PC-9 (cell line): ENCODE measurements at places on chromosomes 5 and 9.
A peak's percentile ranks its signal among the peaks of the same experiment; 100 is the strongest.

DNA sequence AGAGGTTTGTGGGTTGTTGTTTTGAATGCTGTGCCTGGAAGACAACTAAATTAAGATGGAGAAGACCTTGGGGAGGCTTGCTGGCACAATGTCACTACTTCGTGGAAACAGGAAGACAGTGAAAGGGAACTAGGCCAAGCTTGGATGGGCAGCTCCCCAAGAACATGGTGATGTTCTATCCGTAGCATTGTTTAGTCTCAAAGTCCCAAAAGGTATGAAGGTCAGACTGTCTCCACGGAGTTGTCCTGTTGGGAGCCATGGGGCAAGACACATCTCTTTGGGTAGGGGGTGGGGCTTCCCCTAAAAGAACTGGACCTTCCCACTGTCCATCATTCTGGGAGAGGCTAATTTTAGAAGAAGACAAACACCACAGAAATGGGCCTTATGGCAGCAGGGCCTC lies 140.5 kb downstream of the ENTREP1 start:
- DNase-seq: no peak

DNA sequence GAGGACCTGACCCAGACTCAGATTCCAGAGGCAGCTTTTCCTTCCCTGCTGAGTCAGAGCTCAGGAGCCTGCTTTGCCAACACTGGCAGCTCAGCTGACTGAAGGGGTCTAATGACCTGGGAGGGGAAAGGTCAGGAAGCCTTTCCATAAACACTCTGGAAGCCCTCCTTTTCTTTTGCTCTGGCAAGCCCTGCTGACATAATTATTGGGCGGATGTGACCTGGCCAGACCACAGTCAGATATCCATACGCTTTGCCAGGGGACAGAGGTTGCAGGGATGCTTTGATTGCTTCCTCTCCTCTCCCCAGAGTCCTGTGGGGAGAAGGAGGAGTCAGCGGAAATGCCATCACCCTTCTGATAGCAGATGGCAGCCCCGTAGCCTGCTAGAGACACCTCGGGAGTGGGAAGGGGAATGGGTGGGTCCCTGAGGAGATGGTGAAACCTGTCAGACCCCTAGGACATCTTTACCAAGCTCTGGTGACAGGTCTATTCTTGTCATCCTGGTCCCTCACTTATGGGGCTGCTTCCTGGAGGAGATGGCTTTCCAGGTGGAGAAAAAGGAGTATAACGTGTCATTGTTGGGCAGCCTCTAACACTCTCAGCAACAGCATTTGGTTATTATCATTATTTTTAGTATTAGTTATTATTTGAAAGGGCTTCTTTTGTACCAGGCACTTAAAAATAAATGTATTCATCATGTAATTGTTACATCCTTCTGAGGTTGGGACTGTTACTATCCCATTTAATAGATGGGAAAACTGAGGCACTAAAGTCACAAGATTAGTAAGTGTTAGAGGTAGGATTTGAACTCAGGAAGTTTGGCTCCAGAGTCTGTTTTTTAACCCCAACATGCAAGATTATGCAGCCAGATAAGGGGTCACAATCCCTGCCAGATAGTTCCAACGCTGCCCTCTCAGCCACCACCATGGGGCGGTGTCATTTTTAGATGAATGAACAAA lies 11.6 kb downstream of the COL27A1 start:
- DNase-seq: no peak

DNA sequence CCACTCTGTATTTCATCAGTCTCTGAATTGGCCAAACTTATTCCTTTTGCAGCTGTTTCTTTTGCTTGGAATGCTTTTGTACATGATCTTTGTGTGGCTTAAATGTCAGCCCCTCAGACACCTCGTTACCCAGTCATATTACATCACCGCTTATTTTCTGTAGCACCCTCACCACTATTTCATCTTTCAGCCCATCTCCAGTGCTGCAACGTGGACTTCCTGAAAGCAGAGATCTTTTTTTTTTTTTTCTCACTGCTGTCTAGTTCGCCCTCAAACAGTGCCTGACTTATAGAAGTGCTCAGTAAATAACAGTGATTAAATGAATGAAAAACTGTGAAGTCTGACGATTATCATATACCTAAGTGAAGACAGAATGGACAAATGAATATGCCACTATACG lies 835 bp downstream of the SRA1 start:
- DNase-seq: no peak

- DNase-seq: no peak
Observed at GRCh38 chr9:2502760-2503159, 118.8 kb upstream of the VLDLR start.

DNA sequence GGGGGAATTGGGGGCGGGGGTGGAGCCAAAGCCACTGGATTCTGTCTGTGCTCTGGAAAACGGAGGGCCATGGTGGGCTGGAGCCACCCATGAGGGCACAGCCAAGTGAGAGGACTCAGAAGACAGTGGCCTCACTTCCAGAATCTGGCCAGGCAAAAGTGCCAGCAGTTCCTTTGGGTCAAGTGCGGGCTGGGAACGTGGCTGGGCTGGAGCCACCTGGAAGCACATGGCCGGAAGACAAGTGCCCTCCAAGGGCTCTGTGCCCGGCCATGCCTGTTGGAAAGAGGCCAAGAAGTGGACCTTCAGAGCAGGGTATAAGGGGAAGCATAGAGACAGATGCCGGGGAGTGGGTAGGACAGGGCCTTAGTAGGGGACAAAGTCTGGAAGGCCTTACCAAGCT lies 11.7 kb upstream of the SH3PXD2B start:
- no peak for DNase-seq

- DNase-seq: no peak
Observed at GRCh38 chr5:148791696-148792095, 34.7 kb upstream of the ADRB2 start.

DNA sequence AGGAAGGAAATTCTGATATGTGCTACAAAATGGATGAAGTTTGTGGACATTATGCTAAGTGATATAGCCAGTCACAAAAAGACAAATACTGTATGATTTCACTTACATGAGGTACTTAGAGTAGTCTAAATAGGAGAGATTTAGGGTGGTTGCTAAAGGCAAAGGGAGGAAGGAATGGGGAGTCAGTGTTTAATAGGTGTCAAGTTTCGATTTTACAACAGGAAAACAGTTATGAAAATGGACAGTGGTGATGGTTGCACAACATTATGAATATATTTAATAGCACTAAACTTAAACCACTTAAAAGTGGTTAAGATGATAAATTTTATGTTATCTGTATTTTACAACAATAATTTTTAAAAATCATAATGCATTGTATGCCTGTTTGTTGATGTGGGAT lies 40.4 kb upstream of the ECM2 start:
- DNase-seq: no peak

- no peak for DNase-seq
Observed at GRCh38 chr5:60223342-60223741, 329.8 kb upstream of the PDE4D start.

DNA sequence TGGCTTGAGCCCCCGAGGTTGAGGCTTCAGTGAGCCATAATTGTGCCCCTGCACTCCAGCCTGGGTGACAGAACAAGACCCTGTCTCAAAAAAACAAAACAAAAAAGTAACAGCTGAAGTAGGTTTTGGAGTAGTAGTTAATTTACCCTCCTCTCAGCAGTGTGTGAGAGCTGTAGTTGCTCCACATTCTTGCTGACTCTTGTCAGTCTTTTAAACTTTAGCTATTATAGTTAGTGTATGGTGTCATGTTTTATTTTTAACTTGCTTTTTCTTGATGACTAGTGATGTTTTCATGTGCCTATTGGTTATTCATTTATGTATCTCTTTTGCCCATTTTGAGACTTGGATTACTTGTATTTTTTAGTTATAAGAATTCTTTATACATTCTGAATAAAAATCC lies 52.9 kb upstream of the DHFR start:
- no peak for DNase-seq

GRCh38 chr9:89606624-89607311 lies 2.0 kb downstream of the GADD45G start:
- DNase-seq: no peak

GRCh38 chr9:102497709-102498108 lies 497.4 kb upstream of the CYLC2 start:
- DNase-seq: no peak

DNA sequence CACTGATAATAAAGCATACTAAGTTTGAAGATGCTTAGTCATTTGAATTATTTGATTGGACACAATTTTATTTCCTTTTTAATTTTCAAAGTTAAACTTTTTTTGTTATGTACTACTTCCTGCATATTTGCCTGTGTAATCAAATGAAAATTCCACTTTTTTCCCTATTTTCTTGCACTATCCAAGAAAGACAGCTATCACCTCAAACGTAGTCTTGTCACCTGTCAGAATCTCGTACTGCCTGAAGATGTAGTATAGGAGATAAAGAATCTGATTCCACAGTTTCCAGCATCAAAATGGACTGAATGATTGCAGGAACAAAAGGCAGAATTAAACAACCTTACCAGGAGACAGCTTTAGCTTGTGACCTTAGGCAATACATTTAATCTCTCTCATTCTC lies 818.8 kb downstream of the MAT2B start:
- no peak for DNase-seq

DNA sequence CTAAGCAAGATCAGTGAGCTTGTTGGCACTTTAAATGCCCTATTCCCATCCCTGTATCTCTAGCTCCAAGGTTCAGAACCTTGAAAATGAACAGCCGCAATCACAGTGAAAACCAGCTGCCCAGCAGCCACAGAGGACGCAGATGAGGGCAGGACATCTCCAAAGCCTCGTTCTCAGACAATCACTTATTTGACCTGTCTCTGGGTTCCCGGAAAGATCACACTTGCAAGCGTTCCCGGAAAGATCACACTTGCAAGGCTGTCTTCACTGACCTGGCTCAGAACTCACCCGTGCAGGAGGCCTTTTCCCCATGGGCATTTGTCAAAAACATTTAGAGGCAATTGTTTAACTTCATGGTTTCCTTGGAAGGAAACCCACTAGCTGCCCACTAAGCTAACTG lies 25.7 kb downstream of the IPPK start:
- DNase-seq: no peak

GRCh38 chr5:33319841-33320240 lies 120.9 kb upstream of the TARS1 start:
- no peak for DNase-seq

- DNase-seq: no peak
Observed at GRCh38 chr5:5658226-5658625, 235.7 kb downstream of the ICE1 start.

GRCh38 chr9:19102181-19102630 lies 498 bp downstream of the HAUS6 start:
- DNase-seq: no peak

DNA sequence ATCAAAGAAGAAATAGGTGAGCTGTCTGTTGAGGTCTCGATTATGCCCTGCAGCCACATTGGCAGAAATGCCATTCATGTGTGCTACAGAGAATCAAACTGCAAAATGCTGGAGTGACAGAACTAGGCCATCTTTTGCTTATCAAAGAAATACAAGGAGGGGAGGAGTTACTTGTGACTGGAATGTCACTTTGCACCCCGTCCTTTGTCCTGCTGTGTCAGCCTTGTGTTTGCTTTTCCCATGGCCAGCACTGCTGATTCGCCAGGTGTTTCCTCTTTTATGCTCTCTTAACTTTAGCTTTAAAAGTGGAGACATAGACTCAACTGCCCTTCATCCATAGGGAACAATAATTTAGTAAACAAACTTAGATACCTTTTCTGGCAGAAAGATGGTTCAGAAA lies 54.3 kb downstream of the SLC46A2 start:
- no peak for DNase-seq

- no peak for DNase-seq
Observed at GRCh38 chr9:101991926-101992325, 253.5 kb upstream of the GRIN3A start.

DNA sequence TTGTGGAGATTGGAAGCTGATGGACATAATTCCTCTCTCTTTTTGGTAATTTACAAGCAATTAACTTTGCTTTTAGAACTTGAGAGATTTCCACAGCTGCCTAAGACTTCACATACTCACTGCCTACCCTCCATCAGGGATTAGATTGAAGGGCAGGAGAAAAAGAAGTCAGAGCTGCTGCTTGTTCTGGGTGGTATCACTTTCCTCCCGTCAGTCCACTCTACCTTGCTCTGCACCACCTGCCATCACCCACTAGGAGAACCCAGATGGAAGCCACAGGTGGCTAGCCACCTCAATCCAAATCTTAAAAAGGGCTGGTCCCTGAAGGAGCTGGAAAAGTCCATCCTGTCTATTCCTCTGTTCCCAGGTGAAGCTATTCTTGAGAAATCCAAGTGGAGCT lies 10.5 kb downstream of the IRF1 start:
- DNase-seq: no peak

DNA sequence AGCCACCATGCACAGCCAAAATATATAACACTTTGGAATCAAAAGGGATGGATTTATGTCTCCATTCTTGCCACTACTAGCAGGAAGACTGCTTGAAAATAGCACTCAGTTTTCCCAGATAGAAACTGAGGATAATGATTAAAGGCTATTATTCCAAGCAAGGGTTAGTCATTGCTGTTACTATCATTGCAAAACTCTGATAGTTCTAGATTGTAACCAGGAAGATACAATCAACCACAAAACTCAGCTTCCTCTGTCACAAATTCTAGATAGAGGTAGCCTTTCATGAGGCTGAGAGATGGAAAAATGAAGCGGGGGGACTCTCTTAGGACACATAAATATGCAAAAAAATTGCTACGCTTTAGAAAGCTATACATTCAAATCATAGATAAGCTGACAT lies 3.1 kb downstream of the ANXA1 start:
- DNase-seq: peak; percentile 39

DNA sequence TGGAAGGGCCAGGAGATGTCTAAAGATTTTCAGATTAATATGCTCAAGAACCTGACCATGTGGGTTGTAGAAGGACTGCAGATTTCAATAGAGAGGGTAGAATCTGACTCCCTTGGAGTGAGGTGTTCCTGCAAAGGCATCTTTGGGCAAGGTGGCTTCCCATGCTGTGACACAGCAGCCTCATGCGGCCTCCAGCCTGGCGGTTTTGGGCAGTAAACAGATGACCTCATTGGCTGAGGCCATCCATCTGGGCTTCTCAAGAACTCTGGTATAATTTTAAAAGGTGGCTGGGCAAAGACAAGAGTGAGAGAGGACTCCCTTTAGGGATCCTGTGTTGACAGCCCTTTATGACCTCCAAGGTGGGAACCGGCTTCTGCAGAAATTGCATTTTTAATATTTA lies 90.3 kb upstream of the ERCC6L2 start:
- no peak for DNase-seq

DNA sequence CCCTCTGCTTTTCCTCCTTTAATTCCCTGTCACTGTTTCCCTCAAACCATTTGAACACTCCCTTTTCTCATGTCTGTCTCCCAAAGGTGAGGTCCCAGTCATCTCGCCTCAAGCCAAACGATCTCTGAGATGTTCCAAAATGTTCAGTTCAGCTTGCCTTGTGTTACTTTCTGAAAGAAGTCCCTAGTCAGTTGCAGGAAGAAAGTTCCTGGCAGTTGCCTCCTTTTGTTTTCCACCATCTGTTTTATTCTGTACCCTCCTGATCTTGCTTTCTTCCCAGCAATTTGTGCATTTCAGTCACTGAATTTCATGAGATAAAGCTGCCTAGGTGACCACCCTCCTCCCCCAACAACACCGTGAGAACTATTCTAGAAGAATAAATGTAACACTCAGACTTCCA lies 277.5 kb downstream of the EPB41L4A start:
- DNase-seq: no peak
